Activated CD8-positive, alpha-beta T cell treated with anti-CD3 and anti-CD28 coated beads, Interleukin-2, amount 10 ng/mL, durations not matched to agents 7 days and 5 days (primary cell): ENCODE measurements at places on chromosomes 12 and 14. TPM values are rescaled to one million over a fixed set of nuclear protein-coding genes. Genes with fewer than 3 reads are reported as not detected.

KERA gene
- total RNA-seq: not detected

ADAM20 gene
- total RNA-seq: 0.18 TPM

PPM1H gene
- not detected for total RNA-seq

KLRG1 gene
- total RNA-seq: 4.3 TPM

- DNase-seq: no peak
Observed at GRCh38 chr12:131142891-131143657, 189.4 kb downstream of the ADGRD1 start.

DNA sequence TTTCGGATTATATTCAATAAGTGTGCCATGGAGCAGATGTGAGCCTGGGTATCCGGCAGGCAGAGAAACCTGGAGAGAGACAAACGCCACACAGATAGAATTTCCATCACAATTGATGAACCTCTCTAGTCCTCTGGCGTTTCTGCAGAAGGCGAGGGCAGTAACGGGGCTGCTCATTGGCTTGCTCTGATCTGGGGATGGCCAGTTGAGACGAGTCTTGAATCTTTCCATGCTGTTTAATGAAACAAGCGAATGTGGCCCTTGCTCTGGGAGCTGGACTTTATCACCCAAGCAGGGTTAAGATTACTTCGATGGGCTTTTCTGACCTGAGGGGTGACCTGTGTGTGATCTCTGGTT, 42.4 kb upstream of the CLMN start:
- DNase-seq: no peak

DNA sequence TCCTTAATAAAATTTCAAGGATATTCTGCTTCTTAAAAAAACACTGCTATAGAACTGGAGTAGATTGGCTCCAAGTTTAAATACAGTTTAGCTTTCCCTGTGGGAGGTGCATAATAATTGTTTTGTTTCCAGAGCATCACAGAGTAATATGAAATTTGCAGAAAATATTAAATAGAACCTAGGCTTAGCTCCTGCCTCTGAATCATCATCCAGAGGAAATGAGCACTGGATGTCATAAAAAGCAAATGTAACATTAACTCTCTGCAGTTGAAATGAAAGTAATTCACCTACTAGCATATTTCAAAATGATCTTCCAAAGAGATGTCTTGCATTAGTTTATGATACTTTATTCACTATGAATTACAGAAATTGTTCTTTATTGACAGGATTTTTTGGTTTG, 769.8 kb downstream of the C12orf50 start:
- DNase-seq: no peak

GRCh38 chr14:88181072-88181471, 142.0 kb downstream of the KCNK10 start:
- DNase-seq: peak; percentile 28

- DNase-seq: no peak
Observed at GRCh38 chr12:7143564-7143963, 13.4 kb downstream of the CLSTN3 start.

DNA sequence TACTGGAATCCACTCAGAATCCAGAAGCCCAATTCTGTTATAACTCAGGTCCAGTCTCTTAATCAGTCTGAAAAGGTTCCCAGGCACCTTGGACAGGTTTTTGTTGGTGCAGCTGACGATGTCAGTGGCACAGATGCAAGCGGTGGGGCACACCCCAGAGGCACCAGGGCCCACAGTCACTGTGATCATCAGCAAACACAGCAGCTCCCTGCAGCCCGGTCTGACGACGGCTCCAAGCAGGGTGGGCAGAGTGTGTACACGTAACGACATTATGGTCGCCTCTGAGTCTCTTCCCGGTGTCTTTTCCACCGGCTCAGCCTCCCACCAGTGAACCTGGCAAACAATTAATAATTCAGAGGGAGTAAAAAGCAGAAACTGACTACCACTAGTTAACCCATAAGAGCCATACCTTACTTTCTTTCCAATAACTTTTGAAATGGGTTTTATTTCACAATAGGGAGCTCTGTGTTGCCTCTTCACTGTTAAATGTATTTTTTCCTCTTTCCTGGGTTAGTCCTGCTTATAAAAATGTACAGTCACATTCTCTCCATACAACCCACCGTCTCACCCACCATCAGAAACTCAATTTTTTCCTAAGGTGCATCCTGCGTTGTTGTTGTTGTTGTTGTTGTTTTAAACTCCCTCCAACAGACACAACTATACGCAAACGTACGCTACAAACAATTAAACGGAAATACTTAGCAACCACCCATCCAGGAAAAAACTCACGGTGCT, 521 bp upstream of the PCED1B start:
- peak; percentile 61 for DNase-seq

GRCh38 chr12:62886796-62887195, 48.2 kb downstream of the PPM1H start:
- no peak for DNase-seq

GRCh38 chr14:28584951-28585350, 181.6 kb upstream of the FOXG1 start:
- no peak for DNase-seq

DNA sequence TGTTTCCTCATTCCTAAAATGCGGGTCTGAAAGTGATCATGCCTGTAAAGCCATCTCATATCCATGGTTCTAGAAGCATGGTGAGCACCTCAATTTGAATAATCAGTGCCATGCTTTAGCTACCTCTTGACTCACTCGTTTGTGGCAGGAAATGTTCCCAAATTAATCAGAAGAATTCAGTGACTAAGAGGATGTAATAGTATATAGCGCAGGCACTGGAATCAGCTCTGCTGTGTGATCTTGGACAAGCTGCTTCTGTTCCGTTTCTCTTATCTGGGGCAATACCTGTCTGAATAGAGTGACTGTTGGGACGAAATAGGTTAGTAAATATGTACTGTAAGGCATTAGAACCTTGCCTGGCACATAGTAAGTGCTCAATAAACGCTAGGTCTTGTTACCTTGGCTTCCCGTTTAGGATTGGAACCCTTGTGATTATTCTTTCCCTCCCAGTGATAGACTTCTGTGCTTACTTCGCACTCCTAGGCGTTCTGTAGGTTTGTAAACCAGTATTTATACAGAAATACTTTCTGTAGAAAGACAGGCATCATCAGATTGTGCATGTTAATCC, 820 bp upstream of the SMAGP start:
- no peak for DNase-seq

GRCh38 chr12:112938751-112939150, 477 bp downstream of the OAS3 start:
- no peak for DNase-seq

DNA sequence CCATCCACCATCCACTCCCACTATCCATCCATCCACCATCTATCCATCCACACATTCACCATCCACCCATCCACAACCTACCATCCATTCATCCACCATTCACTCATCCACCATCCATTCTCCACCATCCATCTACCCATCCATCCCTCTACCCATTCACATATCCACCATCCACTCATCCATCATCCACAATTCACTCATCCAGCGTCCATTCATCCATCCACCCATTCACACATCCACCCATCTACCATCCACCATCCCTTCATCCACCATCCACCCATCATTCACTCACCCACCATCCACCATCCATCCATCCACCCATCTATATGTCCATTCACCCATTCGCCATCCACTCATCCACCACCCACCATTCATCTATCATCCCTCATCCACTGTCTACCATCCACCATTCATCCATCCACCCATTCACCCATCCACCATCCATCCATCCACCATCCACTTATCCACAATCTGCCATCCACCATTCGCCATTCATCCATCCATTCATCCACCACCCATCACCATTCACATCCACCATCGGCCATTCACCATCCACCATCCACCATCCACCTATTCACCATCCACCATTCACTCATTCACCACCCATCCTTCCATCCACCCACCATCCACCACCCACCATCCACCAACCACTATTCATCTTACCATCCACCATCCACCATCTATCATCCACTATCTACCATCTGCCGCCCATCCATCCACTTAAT, 2.0 kb upstream of the AMN start:
- no peak for DNase-seq

GRCh38 chr12:53223389-53224060, 8.5 kb downstream of the RARG start:
- DNase-seq: peak; percentile 53

DNA sequence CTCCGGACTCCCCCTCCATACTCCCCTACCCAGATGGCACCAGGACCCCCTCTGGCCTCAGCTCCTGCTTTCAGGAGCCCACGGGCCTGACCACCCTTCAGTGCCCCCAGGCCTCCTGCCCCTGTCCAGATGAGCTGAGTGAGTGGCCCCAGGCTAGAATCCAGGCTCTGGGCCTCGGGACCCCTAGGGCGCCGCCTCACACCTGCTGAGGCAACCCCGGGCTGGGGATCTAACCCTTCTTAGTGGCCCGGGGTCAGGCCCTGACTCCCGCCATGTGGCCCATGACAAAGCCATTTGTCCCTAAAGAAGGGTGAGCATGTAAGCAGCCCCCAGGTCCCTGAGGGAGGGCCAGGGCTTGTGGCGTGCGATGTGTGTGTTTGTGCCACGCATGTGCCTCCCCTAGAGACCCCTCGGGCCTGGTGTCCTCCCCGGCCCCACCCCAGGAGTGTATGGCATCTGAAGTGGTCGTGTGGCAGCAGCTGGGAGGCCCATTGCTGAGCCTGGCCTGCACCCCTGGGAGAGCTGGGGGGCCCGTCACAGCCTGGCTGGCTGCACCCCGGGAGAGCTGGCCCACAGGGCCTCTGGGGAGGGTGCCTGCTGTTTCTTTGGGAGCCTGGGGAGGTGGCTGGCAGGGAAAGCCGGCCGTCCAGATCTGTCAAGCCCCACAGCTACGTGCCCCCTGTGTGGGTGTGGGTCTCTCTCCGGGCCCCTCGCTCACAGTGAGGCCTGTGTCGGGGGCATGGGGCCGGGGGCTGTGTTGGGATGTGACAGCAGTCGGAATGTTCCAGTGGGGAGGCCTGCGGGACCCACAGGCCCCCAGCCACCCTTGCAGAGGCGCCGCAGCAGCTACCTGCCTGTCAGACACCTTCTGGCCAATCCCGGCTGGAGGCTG, 7.8 kb downstream of the FBRSL1 start:
- DNase-seq: no peak
